HT1080 (cell line): ENCODE measurements at places on chromosomes 3 and 15. TPM values are rescaled to one million over a fixed set of nuclear protein-coding genes. Genes with fewer than 3 reads are reported as not detected.

- DNase-seq, result no peak
Observed at GRCh38 chr3:149809699-149810098, 3.3 kb upstream of the RNF13 start.

GRCh38 chr3:8532251-8532871 lies 30.7 kb downstream of the LMCD1 start:
- DNase-seq, result no peak

DNA sequence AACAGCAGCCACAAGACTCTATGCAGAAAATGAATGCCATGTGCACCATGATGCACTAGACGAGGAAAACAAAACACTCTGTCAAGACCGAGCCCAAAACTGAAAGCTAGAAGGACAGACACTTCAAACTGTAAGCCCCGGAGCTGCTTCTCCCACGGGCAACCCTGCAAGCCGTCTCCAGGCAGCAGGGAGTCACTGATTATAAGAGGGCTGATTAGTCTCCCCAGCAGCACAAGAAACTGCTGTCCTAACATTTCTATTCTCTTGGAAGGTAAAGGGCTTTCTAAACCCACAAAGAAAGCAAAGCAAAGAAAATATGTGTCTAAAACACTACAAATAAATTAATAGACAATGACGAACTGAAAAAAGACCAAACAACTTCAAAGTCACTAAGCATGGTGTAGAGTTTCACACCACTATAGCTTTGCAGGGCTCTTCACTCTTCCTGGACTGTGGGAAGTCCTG lies 15.5 kb downstream of the TBC1D2B start:
- DNase-seq, result peak; percentile 51

- no peak for DNase-seq
Observed at GRCh38 chr3:31670136-31670535, 137.4 kb downstream of the STT3B start.

DNA sequence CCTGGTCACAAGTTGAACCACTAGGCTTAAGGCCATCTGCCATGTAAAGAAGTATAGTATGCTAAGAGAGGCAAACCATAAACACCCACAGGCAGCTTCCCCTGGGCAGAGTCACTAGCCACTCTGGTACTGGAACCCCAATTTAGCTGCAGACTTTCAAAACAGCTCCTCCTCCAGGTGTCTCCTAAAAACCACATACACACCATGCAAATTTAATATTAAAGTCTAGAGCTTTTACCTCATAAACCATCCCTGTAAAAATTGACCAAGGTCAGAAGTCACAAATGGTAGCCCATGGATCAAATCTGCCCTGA lies 99.1 kb upstream of the STT3B start:
- DNase-seq, result no peak

GRCh38 chr15:89487791-89488190 lies 8.6 kb downstream of the RHCG start:
- DNase-seq, result no peak

GRCh38 chr3:122626515-122627180 lies 49.2 kb downstream of the PARP15 start:
- no peak for DNase-seq

Gene ANKUB1
- total RNA-seq, result not detected in 2 replicates

Gene FOXB1
- not detected in 2 replicates for total RNA-seq
